Epithelial cell of proximal tubule (primary cell): ENCODE measurements at places on chromosomes 12 and 14.

DNA sequence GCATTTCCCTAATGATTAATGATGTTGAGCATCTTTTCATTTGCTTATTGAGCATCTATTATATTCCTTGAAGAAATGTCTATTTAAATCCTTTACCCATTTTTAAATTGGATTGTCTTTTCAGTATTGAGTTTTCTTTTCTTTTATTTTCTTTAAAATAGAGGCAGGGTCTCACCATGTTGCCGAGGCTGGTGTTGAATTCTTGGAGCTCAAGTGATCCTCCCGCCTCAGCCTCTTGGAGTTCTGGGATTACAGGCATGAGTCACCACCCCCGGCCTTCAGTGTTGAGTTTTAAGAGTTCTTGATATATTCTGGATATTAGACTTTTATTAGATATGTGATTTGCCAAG lies 73.3 kb upstream of the HECTD1 start:
- no peak for DNase-seq

- no peak for DNase-seq
These were observed 43.4 kb downstream of the PPP2R5E start for GRCh38 chr14:63499701-63500250.

DNA sequence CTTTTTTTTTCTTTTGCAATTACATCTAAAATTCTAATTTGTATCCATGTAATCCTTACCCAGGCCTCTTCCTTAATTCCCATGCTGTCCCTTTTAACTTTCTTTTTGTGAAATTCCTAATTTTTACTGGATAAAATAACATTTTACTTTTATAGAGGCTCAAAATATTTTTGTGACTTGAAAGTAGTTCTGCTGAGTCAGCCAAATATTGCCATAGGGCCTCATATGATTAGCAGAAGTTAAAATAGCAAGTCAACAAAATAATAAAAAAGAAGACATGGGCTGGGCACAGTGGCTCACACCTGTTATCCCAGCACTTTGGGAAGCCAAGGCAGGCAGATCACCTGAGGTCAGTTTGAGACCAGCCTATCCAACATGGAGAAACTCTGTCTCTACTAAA lies 2.0 kb downstream of the C3AR1 start:
- no peak for DNase-seq

GRCh38 chr12:12718381-12718759 lies 1.2 kb downstream of the CDKN1B start:
- DNase-seq: no peak

DNA sequence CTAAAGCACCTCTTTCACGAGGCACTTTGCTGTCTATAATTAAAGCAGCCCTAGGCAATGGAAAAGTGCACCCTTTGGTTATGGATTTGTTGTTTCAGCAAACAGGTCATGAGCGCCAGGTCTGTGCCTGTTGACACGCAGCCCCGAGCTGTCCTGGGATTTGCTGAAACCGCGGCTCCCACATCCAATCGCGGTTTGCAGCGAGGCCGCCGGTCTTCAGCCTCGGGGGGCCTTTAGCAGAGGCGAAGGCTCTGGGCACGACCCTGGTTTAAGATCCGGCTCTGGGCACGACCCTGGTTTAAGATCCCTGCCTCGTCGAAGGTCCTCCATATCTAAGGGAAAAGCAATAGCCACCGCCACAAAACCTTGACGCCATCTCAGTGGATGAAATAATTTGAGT lies 79.2 kb downstream of the GLT1D1 start:
- DNase-seq: no peak

GRCh38 chr14:86652526-86652925 lies 1122.6 kb downstream of the FLRT2 start:
- no peak for DNase-seq

DNA sequence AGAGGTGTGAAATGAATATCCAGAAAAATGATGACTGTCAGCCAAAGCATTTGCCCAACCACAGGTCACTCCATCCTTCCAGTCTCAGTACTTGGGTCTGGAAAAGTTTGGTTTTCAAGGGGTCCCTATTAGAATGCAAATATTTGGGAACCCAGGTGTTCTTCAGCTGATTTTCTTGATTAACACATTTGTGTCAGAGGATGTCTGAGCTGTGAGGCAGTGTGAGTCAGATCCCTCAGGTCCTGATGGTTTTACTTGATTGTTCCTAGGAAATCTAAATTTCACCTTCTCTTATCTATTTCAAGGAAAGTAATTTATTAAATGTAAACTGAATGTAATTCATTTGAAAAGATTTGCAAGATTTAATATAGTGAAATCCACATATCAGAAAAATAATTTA lies 71.5 kb downstream of the SSPN start:
- DNase-seq: no peak

GRCh38 chr12:106223485-106224354 lies 24.1 kb downstream of the CKAP4 start:
- DNase-seq: no peak

DNA sequence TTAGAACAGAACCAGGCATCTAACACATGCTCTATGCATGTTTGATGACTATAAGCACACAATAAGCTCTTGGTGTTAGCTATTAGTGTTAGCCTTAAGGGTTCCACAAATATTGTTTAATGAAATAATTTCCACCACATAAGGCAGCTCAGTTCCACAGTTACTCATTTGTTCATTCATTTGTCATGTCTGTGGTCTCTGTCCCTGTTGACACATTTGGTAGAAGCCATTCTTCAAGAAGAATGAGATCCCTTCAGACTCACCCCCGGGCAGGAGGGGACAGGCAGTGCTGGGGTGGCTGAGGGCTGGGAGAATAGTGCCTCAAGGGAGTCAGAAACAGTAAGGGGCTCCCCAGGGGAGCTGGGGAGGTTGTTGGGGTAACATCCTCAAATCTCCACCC lies 3.7 kb upstream of the FAIM2 start:
- DNase-seq: no peak

DNA sequence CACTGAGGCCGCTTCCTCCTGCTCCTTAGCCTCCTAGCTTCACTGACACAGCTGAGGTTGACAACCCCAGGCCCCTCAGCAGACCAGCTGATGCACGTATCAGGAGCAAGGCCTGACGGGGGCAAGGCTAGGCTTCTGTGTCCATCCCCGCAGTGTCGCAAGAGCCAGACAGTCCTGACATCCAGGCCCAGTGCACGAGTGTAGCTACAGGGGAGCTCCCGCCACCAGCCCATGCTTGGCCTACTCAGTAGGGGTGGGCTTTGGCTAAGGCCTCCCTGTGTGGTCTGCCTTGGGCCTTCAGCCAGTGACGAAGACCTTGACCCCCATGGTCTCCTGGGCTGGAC lies 179.1 kb downstream of the DPF3 start:
- no peak for DNase-seq

GRCh38 chr14:90820958-90821357 lies 4.7 kb upstream of the TTC7B start:
- DNase-seq: no peak

GRCh38 chr14:94593376-94593748 lies 12.1 kb downstream of the SERPINA5 start:
- no peak for DNase-seq

- no peak for DNase-seq
These were observed 1.2 kb downstream of the CLIP1 start for GRCh38 chr12:122421187-122421820.

DNA sequence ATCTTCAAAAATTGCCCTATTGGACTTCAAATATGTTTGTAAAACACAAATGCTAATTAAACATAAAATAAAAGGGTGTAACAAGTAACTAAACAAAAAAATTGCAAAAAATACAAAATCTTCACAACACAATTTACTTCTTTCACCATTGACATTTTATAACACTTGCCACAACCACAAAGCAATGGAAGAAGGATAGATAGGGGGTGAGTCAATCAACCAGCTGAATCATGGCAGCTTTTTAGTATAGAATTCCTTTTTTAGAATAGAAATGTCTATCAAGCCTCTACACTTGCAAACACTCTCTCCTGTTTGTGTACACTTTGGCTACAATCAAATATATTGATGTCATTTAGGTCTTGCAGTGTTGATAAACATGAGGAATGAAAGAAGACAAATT lies 232.7 kb downstream of the SLC16A7 start:
- no peak for DNase-seq

GRCh38 chr12:42485823-42486222 lies 103.7 kb downstream of the PRICKLE1 start:
- no peak for DNase-seq

DNA sequence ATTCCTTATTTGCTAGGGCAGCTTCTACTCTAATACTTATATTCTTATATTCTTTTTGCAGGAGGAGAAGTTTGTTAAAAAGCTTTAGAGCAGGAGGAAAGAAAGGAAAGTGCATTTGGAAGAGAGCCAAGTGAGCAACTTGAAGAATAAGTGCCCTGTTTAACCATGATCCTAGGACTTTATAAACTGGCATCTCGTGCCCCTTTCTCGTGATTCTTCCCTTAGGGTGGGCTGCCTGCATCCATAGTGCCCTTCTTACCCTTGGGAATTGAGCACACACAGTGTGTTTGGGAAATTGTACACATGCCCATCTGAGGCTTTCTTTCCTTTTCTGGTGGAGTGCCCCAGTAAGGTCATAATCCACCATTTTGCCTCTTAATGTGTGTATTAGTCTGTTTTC lies 141.9 kb downstream of the NUBPL start:
- no peak for DNase-seq

GRCh38 chr12:91511795-91512420 lies 329.3 kb upstream of the DCN start:
- DNase-seq: no peak

DNA sequence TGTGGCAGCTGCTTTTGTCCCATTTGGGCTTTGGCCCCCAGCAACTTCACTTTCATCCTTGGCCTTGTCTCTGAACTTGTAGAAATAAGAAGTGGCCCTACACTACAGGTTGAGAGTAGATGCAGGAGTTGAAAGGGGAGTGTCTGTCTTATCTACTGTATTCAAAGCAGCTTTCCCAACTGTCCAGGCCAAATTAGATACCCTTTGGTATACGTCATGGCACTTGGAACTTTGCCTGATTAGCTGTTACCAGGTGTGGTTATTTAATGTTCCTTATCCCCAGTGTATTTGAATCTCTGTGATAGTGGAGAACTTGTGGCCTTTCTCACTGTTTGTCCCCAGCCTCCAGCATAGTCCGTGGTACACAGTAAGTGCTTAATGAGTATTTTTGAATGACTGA lies 33.5 kb downstream of the SUDS3 start:
- DNase-seq: no peak

- no peak for DNase-seq
These were observed 46.7 kb upstream of the BCL7A start for GRCh38 chr12:121975021-121975420.

GRCh38 chr12:62233805-62234204 lies 26.4 kb upstream of the USP15 start:
- DNase-seq: no peak
